ENCODE measurements at places on chromosomes 12 and 14.

DNA sequence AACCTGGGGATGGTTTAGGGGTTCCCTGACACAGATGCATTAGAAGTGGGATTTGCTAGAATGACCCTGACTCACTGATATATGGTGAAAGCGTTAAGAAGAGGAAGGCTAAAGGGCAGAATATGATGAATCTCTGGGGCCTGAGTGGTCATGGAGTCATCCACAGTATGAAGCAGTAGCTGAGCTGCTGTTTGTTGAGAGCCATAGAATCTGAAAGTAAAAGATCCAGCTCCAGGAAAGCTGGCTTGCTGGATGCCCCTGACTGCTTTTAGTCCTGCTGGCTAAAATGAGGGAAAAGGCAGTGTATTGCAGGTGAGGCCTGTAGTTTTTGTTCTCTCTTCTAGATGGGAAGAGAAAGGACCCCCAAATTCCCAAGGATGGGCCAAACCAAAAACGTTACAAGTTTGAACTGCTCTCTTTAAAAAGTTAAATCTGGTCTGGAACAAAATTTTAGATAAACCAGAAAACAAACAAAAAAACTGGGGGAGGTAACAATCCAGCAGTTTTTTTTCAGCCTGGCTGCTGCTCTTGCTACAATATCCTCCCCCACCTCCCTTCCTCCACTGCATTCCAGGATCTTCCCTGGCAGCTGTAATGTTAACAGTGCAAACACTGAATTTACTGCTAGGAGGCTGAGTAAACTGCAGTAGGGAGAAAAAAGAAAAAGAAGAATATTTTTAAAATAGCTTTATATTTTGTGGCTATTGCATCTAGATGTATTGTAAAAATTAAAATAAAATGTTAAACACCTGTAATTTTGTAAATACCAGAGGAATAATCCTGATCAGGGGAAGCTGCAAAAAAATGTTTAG lies 16.5 kb downstream of the SEL1L start:
- DNase-seq: no peak

DNA sequence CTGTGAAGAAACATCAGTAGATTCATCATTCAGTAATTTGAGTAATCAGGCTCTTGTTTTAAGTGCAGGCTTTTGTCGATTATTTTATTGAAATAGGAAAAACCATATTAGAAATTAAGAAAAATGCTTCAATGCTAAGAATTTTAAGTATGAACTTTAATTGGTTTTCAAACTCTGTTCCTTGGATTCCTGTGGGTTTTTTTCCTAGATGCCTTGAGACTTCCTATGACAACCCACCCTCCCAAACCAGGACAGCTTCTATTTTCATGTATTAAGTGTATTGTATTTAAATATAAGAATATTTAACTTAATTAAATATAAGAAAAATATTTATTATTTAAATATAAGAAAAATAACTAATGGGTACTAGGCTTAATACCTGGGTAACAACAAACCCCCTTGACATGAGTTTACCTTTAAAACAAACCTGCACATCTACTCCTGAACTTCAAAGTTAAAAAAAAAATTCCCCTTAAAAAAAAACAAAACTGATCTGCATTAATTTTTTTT lies 3.0 kb downstream of the ARHGAP5 start:
- DNase-seq: no peak

DNA sequence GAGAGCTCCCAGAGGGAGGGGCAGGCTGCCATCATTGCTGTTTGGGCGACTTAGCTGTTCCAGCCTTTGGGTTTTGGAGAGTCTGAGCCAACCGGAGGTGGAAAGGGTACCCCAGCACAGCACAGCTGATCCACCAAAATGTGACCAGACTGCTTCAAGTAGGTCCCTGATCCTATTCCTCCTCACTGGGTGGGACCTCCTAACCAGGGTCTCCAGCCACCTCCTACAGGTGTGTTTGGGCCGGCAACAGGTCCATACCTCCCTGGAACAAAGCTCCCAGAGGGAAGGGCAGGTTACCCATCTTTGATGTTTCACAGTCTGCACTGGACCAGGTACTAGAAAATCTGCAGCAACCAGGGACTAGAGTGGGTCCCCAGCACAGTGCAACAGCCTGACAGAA lies 53.8 kb downstream of the CAND1 start:
- no peak for DNase-seq

- DNase-seq: no peak
Measured at GRCh38 chr14:100073576-100074430, 8.6 kb downstream of the EVL start.

DNA sequence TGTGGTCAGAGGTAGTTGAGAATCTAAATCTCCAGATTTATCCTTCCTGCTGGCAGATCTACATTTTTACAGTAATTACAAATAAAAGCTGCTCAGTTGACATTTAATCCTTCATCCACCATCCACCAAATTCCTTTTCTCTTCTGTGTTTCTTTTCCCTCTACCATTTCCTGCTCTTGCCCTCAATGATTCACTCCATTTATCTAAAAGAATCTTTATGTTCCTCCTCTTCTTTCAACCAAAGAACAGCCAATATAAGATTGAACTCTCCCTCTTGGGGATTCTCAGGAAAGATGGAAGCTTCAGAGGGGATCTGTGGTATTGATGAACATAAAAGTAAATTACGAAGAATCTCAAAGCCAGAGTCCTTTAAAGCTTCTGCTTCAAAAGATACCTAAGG lies 4.4 kb downstream of the MAP4K5 start:
- no peak for DNase-seq

DNA sequence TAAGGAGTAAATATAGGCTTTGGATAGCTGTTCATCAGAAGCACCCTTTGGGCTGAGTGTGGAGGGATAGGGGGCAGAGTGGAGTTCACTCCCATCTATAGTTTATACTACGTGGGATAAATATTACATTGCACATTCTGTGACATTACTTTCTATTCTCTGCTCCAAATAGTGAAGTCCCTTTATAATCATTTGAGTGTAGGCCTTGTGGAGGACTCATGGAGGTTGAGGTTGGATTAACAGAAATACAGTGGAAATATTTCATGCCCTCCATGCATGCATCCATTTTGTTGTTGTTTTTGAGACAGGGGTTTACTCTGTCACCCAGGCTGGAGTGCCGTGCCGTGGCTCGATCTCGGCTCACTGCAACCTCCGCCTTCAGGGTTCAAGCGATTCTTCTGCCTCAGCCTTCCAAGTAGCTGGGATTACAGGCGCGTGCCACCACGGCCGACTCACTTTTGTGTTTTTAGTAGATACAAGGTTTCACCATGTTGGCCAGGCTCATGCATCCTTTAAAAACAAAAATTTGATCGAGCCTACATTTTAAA lies 1.4 kb downstream of the CHPT1 start:
- no peak for DNase-seq

DNA sequence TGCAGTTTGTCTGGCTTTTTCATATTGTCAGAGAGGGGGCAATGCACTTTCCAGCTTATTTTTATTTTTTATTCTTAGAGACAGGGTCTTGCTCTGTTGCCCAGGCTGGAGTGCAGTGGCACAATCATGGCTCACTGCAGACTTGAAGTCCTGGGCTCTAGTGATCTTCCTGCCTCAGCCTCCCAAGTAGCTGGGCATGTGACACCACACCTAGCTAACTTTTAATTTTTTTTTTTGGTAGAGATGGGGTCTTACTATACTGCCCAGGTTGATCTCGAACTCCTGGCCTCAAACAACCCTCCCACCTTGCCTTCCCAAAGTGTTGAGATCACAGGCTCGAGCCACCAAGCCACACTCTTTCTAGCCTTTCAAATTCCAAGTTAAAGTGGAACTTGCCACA lies 3.9 kb upstream of the A2ML1 start:
- DNase-seq: no peak

DNA sequence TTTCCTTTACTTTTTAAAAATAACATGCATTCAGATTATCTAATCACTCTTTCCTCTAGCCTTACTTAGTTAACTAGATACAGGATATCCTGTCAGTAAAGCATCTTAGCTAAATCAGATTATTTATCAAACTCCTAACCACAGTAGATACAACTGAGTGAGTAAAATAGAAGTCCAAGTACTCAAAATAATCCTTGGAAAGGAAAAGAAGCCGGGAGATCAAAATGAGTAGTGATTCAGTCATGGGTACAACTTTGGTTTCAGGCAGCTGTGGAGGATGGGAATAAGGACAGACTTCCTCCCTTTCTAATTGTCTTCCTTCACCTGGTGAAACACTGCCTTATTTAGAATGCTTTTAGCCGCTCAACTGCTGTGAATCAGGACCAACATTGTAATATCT lies 29.4 kb downstream of the GNG2 start:
- no peak for DNase-seq

GRCh38 chr12:15733136-15733535 lies 56.1 kb downstream of the EPS8 start:
- no peak for DNase-seq

DNA sequence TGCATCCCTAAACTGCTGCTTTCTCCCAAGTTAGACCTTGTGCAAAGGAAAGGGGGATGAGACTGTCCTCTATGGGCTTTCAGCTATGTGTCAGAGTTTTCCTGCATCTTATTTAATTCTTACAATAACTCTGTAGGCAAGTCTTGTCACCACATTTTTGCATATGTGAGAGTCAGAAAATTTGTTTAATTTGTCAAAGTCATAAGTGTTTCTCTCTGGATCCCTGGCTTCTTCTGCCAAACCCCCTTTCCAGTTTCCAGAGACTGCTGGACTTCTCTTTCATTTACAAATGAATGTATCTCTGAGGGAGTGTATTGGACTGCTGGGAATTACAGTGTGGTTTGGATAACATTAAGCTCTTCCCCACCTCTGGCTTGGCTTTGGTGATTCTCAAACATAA lies 877.6 kb upstream of the SEL1L start:
- DNase-seq: no peak

DNA sequence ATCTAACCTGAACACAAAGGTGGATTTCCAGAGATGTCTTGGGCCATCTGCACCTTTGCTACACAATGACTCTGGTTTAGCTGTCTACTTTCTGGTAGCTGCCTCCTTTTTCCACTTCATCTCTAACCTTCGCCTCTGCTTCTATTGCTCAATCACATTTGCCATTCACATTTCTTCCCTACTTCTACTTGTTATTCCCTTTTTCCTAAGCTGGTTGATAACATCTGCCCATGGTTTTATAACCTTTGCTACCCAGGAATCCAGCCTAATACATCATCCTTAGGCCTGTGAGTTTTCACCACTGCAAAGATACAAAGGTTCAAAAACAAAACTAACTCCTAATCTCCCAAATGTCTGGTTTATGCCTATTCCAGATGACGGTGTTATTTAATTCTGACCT lies 13.2 kb downstream of the SPPL3 start:
- no peak for DNase-seq

DNA sequence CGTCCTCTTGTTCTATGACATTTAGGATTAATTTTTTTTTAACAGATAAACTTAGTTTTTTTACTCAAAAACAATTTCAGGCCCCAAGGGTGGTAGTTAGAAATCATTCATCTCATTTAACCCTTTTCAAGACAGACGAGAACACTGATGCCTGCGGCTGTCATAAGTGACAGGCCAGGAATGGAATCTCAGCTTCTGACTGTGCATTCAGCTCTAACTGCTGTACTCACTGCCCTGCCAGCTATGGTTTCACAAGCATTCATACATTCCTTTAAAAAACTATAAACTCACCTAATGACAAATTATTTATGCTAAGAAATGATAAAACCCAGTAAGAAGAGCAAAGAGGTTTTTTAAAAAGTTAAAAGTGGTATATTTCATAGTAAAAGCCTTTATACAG lies 8.8 kb downstream of the DENND5B start:
- no peak for DNase-seq

DNA sequence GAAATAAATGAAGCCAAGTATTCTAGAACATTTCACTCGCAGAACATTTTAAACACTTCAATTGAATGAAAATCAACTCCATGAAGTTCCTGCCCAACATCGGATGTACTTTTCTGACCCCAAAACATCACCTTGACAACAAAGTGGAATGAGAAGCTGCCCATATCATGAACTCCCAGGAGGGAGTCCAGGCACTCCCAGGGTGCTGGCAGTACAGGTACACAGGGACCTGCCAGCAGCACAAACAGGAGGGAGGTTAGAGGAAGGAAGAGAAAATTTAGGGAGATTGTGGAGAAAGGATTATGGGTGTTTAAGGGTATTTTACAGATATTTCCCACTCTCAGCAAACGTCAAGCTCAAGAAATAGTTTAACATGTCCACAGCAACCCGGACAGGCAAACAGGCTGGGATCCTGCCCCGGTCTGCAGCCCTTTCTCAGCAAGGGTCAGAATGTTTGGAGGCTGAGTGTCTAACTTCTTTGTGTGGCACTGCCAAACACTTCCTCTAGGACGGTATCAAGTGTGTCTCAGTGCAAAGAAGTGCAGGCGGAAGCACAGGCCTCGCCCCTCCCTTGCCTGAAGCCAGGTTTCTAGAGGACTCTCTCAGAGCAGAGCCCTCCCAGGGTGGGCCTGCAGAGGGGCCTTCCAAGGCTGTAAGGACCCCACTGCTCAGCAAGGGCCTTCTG lies 72.2 kb downstream of the SETD3 start:
- DNase-seq: no peak

DNA sequence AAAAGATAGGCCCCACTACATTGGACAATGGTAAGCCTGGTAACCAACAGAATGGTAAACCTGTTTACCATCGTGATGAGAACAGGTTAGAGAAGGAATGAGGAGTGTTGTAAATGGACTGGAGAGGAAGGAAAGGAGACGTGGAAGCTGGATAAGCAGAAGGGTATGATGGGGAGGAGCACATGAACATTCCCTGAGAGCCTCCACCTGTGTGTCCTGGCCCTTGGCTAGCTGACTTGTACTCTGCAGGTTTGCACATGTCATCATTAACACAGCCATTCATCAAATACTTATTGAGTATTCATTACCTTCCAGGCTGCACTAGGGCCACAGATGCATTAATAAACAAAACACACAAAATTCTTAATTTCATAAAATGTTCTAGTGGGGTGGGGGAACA lies 4.3 kb upstream of the IL26 start:
- no peak for DNase-seq

- DNase-seq: no peak
Measured at GRCh38 chr12:83537428-83538053, 850.8 kb downstream of the TMTC2 start.

DNA sequence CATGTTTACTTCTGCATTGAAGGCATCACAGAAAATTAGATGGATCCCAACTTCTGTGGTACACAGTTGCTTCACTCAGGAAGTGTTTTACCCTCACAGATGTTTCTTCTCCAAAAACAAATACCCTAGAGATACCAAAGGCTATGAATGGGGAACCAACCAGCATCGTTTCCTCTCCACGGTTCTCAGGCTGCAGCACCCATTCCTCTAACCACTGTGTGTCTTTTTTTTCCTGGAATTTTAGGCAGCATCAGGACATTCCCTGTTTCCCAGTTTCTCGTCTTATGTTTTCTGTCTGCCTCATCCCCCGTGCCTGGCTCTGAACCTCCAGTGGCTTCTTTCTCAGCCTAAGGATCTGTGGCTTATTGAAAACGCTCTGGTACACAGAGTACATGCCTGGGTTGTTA lies 72.0 kb upstream of the TBX5 start:
- DNase-seq: no peak

DNA sequence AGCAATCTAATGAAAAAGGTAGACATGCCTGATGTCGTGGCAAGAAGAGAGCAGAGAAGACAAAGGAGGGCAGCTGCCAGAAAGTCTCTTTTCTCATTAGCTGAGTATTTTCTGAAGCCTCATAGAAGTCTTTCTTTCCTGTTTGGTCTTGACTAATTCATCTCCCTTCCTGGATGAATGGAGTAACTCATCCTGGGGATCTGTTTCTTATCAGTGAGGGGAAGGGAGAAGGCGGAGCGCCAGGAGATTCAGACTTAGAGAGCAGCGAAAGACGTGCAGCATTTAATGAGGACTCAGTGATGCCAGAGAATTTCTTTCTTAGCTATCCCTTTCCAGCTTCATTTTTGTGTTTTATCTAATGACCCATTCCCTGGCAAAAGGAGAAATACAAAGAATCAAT lies 89.4 kb downstream of the SLC15A4 start:
- no peak for DNase-seq

GRCh38 chr12:66756631-66757030 lies 77.8 kb upstream of the GRIP1 start:
- no peak for DNase-seq
